GM12878 (cell line): ENCODE measurements at places on chromosomes 16 and 17.

DNA sequence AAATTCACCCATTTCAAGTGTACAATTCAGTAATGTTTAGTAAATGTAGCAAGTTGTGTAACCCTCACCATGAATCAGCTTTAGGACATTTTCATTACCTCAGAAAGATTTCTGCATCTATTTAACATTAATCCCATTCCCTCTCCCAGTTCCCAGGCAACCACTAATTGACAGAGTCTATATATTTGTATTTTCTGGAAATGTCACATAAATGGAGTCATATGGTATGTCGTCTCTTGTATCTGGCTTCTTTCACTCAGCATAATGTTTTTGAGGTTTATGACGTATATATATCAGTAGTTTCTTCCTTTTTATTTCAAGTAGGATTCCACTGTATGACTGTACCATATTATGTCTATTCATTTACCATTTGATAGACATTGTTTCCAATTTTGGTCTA is 199.8 kb downstream of the CYB561 start:
- H3K4me1 ChIP-seq: no peaks in the 10 kb centered on the region
- no peak overlapping the region for H3K27ac ChIP-seq
- H3K36me3 ChIP-seq: no peaks in the 10 kb centered on the region

- no peak for DNase-seq
- no peaks in the 10 kb centered on the region for H3K36me3 ChIP-seq
- no peak overlapping the region for H3K4me3 ChIP-seq
- no peak overlapping the region for H3K27ac ChIP-seq
Measured at GRCh38 chr17:10162096-10162495, 36.3 kb downstream of the GAS7 start.

DNA sequence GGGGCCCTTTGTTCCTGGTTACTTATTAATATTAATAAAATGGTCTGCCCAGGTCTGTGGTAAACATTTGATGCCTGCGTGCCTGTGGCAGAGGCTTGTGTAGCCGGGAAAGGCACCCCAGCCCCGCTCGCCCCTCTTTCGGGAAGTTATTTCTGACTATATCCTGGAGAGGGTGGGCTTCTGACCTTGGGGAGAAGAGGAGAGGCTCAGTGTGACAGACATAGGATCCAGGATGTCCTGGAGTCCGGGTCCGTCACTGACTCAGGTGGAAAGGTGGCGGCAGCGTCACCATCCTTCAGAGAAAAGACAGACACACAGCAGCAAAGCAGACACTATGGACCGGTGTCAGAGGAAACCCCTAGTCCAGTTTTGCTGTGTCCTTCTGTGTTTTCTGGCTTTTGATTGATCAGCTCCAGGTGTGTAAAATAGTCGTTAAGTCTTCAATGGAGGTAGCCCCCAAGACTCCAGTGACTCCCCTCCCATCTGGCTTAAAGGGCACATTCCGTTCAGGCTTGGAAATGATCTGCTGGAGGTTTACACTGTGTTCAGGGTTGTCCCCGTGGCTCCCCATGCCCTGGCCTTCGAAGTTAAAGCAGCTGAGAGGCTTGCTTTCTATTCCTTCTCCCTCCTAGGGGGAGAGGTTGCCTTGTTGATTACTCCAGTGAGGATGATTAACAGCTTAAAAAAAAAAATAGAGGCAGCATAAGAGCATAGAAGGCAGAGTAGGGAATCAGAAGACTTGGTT is 81.6 kb downstream of the CCDC182 start:
- no peaks in the 10 kb centered on the region for H3K4me1 ChIP-seq
- no peaks in the 10 kb centered on the region; the same call in 1 of the 2 replicates for H3K36me3 ChIP-seq
- no peak overlapping the region for H3K27ac ChIP-seq
- no peaks in the 10 kb centered on the region for H3K27me3 ChIP-seq
- H3K4me3 ChIP-seq: no peak overlapping the region
- DNase-seq: no peak

- H3K27me3 ChIP-seq: no peaks in the 10 kb centered on the region; the same call in 1 of the 2 replicates
- H3K36me3 ChIP-seq: no peaks in the 10 kb centered on the region
- no peak for DNase-seq
- no peak overlapping the region for H3K4me3 ChIP-seq
Measured at GRCh38 chr17:32998887-32999228, 7.2 kb downstream of the SPACA3 start.

DNA sequence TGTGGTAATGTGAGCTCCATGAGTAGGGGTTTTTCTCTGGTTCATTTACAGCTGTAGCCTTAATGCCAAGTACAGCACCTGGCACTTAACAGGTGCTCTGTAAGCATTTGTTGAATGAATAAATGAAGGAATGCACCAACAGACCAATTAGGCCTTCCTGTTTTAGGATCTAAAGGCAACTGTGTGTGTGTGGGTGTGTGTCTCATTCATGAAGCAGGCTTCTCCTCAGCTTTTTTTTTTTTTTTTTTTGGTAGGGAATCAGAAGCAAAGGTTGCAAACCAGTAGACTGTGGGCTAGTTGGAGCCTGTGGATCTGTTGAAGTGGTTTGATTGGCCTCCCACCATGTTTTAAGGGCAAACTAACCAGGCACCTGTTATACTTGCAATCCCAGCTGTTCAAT is 48.1 kb downstream of the HS3ST2 start:
- H3K27me3 ChIP-seq: no peaks in the 10 kb centered on the region
- no peak for DNase-seq
- no peak overlapping the region for H3K4me3 ChIP-seq
- H3K4me1 ChIP-seq: no peaks in the 10 kb centered on the region
- no peak overlapping the region for H3K27ac ChIP-seq
